Ascending aorta (tissue), 2 donors: ENCODE measurements at places on chromosomes 12 and 14.
A peak's percentile ranks its signal among the peaks of the same experiment; 100 is the strongest.

DNA sequence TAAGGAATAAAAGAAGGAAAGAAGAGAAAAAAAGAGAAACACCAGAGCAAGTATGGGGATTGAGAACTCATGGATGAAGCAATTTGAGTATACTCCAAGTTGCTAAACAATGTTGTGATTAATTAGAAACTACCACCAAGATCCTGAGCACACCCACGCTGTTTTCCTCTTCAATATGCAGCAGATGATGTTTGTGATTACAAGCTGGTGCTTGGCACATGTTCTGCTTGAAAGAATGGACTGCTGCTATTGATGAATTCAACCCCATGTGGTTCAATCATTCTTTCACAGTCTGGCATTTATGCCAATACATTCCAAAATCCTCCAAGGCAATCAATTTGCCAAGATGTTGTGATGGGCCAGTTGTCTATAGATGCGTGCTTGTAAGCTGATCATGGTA, 146.8 kb downstream of the SLC2A13 start:
- H3K36me3 ChIP-seq: no peaks in the 10 kb centered on the region
- H3K4me3 ChIP-seq: no peak overlapping the region
- no peaks in the 10 kb centered on the region for H3K4me1 ChIP-seq
- DNase-seq: no peak

GRCh38 chr14:98937021-98937420, 335.0 kb downstream of the BCL11B start:
- H3K27me3 ChIP-seq: no peaks in the 10 kb centered on the region
- no peaks in the 10 kb centered on the region for H3K4me1 ChIP-seq
- H3K27ac ChIP-seq: no peak overlapping the region
- DNase-seq: no peak

DNA sequence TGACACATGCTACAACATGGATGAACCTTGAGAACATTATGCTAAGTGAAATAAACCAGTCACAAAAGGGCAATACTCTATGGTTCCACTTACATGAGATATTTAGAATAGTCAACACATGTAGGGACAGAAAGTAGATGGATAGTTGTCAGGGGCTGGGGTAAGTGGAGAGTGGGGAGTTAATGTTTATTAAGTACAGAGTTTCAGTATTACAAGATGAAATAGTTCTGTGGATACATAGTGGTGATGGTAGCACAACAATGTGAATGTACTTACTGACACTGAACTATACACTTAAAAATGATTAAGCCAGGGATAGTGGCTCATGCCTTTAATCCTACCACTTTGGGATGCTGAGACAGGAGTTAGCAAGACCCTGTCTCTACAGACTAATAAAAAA, 8.7 kb downstream of the NUP107 start:
- no peak overlapping the region for H3K27ac ChIP-seq
- DNase-seq: no peak
- H3K36me3 ChIP-seq: peaks cover 84% of the 10 kb centered on the region
- no peaks in the 10 kb centered on the region for H3K27me3 ChIP-seq
- no peak overlapping the region for H3K4me3 ChIP-seq
- no peaks in the 10 kb centered on the region for H3K4me1 ChIP-seq

GRCh38 chr14:26594756-26595545, 2.9 kb downstream of the NOVA1 start:
- H3K36me3 ChIP-seq: no peaks in the 10 kb centered on the region
- H3K4me1 ChIP-seq: no peaks in the 10 kb centered on the region

DNA sequence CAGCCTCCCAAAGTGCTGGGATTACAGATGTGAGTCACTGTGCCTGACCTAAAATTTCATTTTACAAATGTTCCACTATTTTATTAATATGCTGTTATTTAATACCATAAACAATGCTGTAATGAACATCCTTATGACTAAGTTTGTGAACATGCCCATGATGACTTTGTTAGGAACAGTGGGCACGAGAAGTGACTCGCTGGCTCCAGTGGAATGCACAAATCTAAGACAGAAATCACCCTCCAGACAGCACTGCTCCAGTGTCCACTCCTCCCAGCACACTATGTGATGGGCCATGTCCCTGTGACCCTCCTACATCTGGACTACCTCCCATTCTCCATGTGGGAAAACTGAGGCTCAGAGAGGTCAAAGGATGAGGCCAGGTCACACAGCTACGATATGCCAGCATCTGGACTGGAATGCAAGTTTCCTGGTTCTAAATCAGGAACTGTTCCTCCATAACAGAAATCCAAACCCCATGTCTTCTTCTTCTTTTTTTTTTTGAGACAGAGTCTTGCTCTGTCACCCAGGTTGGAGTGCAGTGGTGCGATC, 57.9 kb downstream of the GPR68 start:
- H3K4me1 ChIP-seq: no peaks in the 10 kb centered on the region
- H3K36me3 ChIP-seq: peaks cover 41% of the 10 kb centered on the region
- DNase-seq: no peak
- H3K4me3 ChIP-seq: no peak overlapping the region
- no peaks in the 10 kb centered on the region for H3K27me3 ChIP-seq

GRCh38 chr14:74634964-74635363, 22.9 kb upstream of the LTBP2 start:
- DNase-seq: no peak
- H3K4me1 ChIP-seq: peaks cover 43% of the 10 kb centered on the region
- H3K4me3 ChIP-seq: no peak overlapping the region
- H3K36me3 ChIP-seq: no peaks in the 10 kb centered on the region
- no peaks in the 10 kb centered on the region for H3K27me3 ChIP-seq

DNA sequence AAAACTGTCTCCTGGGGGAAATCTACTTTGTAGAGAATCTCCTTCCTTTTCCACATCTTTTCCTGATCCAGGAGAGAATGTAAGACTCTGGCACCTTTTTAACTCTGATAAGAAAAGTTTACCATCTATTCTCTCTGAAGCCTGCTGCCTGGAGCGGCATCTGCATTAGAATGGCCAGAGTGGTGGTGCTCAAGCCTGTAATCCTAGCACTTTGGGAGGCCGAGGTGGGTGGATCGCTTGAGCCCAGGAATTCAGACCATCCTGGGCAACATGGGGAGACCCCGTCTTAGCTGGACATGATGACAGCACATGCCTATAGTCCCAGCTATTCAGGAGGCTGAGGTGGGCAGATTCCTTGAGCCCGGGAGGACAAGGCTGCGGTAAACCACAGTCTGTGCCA, 1.4 kb upstream of the CHFR start:
- H3K27me3 ChIP-seq: no peaks in the 10 kb centered on the region
- no peaks in the 10 kb centered on the region for H3K4me1 ChIP-seq
- H3K27ac ChIP-seq: peak overlapping the region; percentile 93
- H3K4me3 ChIP-seq: no peak overlapping the region

DNA sequence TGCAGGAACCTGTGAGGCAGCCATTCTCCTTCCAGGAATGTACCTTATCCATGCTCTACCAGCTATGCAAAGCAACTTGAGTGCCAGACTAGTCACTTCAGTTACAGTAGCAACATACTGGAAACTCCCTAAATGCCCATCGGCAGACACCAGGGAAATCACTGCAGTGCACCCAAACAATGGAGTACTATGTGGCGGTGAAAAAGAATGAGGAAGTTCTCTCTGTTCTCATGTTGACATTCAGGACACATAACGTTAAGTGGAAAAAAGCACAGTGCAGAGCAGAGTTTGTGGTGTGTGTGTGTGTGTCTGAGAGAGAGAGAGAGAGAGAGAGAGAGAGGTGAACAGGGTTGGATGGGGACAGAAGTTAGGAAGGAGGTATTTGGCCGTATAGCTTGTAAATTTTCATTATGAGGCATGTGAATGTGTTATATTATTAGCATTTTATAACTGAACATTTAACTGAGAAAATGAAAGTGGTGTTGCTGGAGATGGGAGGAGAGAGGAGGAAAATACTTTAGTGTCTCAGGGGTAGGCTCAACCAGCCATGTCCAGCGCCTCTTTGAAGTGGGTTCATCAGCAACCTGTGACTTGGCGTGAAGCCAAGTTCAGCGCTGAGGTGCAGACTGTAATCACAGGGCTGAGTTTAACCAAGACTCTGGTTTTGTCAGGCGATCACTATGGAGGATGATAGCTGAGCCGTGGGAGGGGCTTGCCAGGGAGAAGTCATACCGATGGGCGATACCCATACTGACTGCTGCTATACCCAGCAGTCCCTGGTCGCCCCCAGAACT, 17.3 kb downstream of the TNFAIP2 start:
- DNase-seq: no peak
- no peak overlapping the region for H3K27ac ChIP-seq
- H3K27me3 ChIP-seq: peaks cover 3% of the 10 kb centered on the region
- H3K4me1 ChIP-seq: no peaks in the 10 kb centered on the region

- DNase-seq: no peak
- peaks cover 19% of the 10 kb centered on the region for H3K4me1 ChIP-seq
- no peaks in the 10 kb centered on the region for H3K36me3 ChIP-seq
- peak overlapping the region; percentile 74 for H3K27ac ChIP-seq
- no peaks in the 10 kb centered on the region for H3K27me3 ChIP-seq
Measured at GRCh38 chr12:1463073-1463905, 131.1 kb downstream of the FBXL14 start.

- peaks cover 30% of the 10 kb centered on the region for H3K36me3 ChIP-seq
- H3K27me3 ChIP-seq: no peaks in the 10 kb centered on the region
- no peak overlapping the region for H3K4me3 ChIP-seq
- H3K27ac ChIP-seq: no peak overlapping the region
- H3K4me1 ChIP-seq: no peaks in the 10 kb centered on the region
- DNase-seq: no peak
Measured at GRCh38 chr12:49521389-49521788, 17.4 kb upstream of the KCNH3 start.

GRCh38 chr12:121781998-121782979, 11.2 kb downstream of the RHOF start:
- H3K4me3 ChIP-seq: no peak overlapping the region
- peak overlapping the region; percentile 44 for H3K27ac ChIP-seq
- no peaks in the 10 kb centered on the region for H3K27me3 ChIP-seq
- H3K36me3 ChIP-seq: peaks cover 6% of the 10 kb centered on the region
- peaks cover 9% of the 10 kb centered on the region for H3K4me1 ChIP-seq
- no peak for DNase-seq

DNA sequence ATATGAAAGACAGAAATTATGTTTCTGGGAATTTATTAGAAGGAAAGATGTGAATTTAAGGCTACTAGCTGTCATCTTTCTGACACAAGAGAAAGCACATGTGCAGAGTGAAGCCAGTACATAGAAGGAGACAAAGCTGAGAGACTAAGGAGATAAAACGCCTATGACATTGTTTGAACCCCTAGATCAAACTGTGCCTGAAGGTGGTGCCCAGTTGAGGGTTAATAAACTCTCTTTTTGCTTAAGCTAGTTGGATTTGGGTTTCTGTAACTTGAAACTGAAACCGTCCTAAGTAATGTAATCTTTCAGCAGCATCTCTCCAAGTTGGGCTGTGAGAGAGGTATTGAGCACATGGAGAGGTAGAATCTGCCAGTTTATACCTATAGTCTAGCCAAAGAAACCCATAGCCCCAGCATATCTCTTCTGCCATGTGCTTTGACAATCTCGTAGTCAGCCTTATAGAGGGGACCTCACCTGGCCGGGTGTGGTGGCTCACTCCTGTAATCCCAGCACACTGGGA, 84.2 kb downstream of the LRRC74A start:
- H3K4me1 ChIP-seq: peaks cover 10% of the 10 kb centered on the region
- H3K27me3 ChIP-seq: no peaks in the 10 kb centered on the region

- no peak overlapping the region for H3K4me3 ChIP-seq
- H3K4me1 ChIP-seq: peaks cover 21% of the 10 kb centered on the region
- no peaks in the 10 kb centered on the region for H3K27me3 ChIP-seq
- no peak for DNase-seq
- no peaks in the 10 kb centered on the region for H3K36me3 ChIP-seq
- no peak overlapping the region for H3K27ac ChIP-seq
Measured at GRCh38 chr14:105531088-105531893, 4.9 kb downstream of the TMEM121 start.

DNA sequence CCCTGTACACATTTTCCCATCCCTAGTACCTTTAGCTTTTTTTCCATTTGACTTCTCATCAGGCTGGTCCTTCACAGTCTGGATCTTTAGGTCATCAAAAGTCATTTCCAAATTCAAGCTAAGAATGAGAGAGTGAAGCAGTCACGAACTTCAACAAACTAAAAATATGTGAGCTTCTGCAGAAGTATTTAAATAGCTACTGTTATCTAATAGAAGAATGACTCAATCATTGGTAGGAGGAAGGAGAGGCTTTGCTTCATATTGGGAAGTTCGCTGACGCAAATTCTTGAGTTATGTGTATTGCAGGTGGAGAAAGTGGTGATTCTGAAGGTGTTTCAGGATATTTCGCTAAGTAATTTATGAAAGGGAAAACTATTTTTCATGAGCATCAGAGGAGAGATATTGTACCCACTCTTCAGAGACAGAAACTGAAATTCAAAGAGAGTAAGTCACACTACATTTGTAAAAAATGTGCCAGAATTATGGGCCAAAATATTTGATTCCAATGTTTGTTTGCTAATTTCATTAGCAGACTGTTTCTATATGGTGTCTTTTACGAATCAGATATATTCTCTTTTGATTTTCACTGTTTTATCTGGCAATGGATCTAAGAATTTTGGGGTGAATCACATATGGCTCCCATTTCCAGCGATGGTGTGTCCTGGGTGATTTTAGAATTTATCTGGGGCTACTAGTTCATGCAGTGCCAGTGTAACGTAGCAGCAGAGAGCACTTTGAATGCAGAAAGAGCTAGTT, at the start of gene OLR1:
Gene OLR1, minus strand, starts transcription at position 160 of the 756 bp plus-strand sequence. Its CDS starts 55 bp downstream, at position 105.
- no peaks in the 10 kb centered on the region for H3K36me3 ChIP-seq
- DNase-seq: no peak
- H3K27ac ChIP-seq: no peak within 1 kb of the TSS
- no peak within 1 kb of the TSS for H3K4me3 ChIP-seq
- no peaks in the 10 kb centered on the region for H3K27me3 ChIP-seq

GRCh38 chr12:48187916-48188695, 4.7 kb downstream of the CCDC184 start:
- H3K27me3 ChIP-seq: no peaks in the 10 kb centered on the region
- H3K4me3 ChIP-seq: no peak overlapping the region
- DNase-seq: no peak
- peaks cover 5% of the 10 kb centered on the region for H3K4me1 ChIP-seq

DNA sequence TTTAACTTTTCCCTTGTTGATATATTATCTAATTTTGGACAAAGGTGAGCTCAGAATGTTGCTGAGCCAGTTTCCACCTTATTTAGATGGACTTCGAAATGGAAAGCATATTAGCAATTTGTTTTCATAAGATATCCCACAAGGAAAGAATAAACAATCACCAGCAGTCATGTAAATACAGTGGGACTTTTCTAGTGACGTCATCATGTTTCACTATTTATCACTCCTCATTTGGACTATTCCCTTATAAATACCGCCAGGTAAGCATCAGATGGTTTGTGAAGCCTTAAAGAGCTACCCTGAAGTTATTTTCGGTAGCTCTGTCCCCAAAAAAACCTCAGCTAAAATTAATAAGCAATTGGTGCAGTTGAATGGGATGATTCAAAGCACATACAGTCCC, 110.7 kb downstream of the PTPRR start:
- H3K4me3 ChIP-seq: no peak overlapping the region
- H3K27me3 ChIP-seq: no peaks in the 10 kb centered on the region
- no peaks in the 10 kb centered on the region for H3K36me3 ChIP-seq
- no peak overlapping the region for H3K27ac ChIP-seq
- no peak for DNase-seq

DNA sequence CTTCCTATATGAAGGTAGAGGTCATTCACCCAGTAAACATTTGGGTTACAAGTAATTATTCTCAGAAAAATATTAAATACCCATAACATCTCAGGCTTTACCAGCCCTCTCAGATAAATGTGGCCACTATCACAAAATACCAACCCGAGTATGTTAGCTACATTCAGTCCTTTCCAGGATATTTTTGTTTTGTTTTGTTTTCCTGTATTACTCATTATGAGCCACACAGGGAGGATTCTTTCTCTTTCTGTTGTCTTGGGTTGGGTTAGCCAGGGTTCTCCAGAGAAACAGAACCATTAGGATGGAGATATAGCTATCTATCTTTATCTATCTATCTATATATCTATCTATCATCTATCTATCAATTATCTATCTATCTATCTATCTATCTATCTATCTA, 947.6 kb upstream of the MDGA2 start:
- H3K4me1 ChIP-seq: no peaks in the 10 kb centered on the region
- no peaks in the 10 kb centered on the region for H3K36me3 ChIP-seq
- H3K4me3 ChIP-seq: no peak overlapping the region
- DNase-seq: no peak
- H3K27me3 ChIP-seq: no peaks in the 10 kb centered on the region
